ENCODE measurements at places on chromosomes 4 and X.

- DNase-seq, result no peak
Measured at GRCh38 chr4:54446581-54446980, 211.2 kb upstream of the KIT start.

- no peak for DNase-seq
Measured at GRCh38 chr4:42626629-42627146, 30.2 kb downstream of the ATP8A1 start.

- DNase-seq, result no peak
Measured at GRCh38 chr4:18749391-18749790, 727.8 kb upstream of the LCORL start.

- DNase-seq, result no peak
Measured at GRCh38 chrX:47169726-47170515, 23.7 kb upstream of the UBA1 start.

DNA sequence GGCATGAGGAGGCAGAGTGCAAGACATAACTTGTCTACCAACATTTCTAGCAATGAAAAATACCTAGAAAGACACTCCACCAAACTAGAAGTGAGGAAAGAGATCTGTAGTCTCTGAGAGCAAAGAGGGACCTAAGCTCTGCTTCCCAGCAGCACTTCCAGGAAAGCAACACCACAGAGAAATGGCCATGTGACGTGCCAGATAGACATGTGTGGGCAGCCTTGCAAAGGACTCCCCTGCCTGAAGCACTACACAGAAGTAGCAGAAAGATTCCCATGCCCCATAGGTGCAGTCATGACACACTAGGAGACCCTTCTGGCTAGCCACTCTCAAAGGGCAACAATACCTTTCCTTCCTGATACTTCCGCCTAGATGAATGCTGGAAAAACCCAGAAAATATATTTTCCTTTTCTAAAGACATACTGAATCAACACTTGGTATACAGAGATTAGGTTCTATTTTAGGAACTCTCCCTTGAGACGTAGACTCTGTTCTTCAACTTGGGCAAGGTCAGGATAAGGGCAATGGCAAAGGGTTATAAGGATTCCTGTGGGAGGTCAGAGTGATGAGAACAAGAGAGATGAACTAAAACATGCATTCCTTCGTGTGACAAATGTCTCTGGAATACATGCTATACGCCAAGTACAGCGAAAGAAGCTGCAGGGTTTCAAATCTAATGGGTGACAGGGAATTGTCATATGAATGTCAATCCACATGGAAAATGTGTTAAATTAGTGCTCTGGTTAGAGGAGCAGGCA is 187.5 kb upstream of the ETNPPL start:
- no peak for DNase-seq

DNA sequence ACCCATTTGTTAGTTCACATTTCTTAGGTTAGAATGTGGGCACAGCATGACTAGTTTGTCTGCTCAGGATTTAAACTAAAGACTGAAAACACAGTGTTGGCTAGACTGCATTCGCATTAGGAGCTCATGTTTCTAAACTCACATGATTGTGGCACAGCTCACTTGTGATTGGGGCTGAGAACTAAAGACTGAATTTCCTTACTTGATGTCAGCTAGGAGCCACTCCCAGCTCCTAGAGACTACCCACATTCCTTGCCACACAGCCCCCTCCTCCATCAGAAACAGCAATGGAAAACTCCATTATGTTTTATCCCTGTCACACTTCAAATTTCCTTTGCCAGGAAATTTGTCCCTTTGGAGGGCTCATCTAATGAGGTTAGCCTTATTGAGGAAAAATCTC is 170.2 kb upstream of the NUDT6 start:
- DNase-seq, result no peak

GRCh38 chr4:1175635-1176229 is 3.3 kb upstream of the SPON2 start:
- DNase-seq, result no peak

DNA sequence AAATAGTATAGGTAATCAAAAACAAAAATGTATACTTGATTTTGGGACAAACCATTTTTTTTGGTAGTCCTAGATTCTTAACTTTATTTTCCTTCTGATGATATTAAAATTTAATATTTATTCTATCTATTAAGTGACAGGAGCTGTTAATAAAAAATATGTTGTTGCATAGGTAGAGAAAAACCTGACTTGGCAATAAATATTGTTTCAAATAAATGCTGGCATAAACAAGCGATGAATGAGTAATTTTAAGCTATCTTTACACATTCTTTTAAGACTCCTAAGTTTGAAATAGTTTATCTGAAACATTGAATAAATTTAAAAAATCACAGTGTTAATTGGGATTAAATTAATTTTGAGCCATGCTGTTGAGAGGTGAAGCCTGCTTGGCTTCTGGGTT is 114.6 kb downstream of the GC start:
- DNase-seq, result no peak

DNA sequence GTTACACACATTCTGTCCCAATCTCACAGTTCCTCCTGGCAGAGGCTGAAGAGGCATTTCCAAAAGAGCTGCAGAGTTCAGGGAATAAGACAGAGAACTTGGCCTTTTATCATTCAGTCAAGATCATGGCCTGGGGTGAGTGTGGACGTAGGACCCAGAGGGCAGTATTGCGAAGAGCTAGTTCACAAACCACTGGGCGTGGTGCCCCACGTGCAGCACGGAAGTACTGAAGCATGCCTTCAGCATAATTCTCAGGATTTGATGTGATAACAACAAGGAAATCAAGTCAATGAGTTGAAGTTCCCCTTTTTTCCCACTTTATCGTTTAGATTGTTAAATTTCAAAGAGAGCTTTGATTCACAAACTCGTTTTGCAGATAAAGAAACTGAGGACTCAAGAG is 117.7 kb downstream of the RELL1 start:
- DNase-seq, result no peak

GRCh38 chrX:118346258-118347094 is 570 bp downstream of the WDR44 start:
- DNase-seq, result peak; percentile 51

DNA sequence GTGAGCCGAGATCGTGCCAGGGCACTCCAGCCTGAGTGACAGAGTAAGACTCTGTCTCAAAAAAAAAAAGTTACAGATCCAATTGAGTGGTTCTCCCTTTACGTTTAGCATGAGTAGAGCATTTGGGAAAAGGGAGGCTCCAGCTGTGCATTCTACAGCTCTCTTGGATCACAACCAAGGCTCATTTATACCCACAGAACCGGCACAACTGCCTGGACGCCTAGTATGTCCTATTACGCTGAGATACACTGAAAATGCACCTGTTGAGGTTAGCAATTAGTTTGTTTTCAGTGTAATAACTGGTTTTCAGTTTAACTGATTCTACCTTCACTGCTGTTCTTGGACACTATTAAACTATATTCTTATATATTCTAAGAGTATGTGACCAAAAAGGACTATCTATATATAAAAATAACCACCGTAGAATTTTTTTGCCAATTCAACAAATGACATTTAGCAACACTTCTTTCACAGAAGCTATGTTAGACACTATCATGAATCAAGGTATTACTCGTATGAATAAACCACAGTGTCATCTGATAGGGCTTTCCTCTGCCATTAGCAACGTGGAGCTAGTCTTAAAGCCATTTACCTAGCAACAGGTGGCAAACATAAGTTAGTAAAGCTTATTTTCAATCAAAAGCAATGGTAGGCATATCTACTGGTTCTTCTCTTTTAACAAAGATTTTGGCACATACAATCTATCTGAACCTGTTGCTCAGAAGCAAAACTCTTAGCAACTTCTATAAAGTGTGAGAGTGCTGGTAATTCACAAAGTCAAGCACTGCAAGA is 3.6 kb downstream of the OTUD4 start:
- no peak for DNase-seq

DNA sequence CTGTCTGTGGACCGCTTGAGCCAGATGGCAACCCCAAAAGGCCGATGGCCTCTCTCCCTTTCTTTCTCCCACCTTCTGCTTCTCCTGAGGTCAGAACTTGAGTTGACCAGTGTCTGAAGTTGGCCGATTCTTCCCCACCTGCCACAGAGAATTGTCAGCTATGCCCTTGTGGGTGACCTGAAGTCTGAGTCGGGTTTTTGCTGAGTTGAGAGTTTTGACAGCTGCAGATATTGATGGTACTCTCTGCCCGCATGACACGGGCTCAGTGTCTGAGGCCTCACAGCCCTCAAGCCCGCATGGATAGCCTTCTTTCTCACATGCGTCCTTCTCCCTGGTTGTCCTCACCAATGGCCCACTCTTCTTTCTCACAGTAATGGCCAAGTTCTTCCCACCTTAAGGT is 111.0 kb downstream of the EFNB1 start:
- no peak for DNase-seq

All from stimulated activated CD4-positive, alpha-beta T cell treated with anti-CD3 and anti-CD28 coated beads, Interleukin-4, amount 100 ng/mL, for 1 hour (primary cell).